ENCODE measurements at places on chromosomes 7 and 10.

DNA sequence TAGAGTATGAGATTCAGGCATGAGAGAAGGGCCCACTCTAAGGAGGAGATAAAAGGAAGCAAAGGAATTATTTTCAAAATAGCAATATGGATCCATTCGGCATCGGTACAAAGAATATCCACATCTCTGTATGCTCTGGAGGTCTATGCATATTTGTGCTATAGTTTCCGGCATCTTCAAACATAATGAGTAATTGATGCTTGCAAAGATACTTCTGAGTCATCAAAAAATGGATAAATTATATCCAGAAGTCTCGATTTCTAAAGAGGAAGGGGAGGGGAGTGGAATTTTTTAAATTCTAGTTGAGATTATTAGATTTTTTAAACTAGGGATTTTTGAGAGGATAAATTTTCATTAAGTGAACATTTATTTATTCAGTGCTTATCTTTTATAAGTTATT is 72.9 kb upstream of the KIAA1217 start:
- DNase-seq = no peak

DNA sequence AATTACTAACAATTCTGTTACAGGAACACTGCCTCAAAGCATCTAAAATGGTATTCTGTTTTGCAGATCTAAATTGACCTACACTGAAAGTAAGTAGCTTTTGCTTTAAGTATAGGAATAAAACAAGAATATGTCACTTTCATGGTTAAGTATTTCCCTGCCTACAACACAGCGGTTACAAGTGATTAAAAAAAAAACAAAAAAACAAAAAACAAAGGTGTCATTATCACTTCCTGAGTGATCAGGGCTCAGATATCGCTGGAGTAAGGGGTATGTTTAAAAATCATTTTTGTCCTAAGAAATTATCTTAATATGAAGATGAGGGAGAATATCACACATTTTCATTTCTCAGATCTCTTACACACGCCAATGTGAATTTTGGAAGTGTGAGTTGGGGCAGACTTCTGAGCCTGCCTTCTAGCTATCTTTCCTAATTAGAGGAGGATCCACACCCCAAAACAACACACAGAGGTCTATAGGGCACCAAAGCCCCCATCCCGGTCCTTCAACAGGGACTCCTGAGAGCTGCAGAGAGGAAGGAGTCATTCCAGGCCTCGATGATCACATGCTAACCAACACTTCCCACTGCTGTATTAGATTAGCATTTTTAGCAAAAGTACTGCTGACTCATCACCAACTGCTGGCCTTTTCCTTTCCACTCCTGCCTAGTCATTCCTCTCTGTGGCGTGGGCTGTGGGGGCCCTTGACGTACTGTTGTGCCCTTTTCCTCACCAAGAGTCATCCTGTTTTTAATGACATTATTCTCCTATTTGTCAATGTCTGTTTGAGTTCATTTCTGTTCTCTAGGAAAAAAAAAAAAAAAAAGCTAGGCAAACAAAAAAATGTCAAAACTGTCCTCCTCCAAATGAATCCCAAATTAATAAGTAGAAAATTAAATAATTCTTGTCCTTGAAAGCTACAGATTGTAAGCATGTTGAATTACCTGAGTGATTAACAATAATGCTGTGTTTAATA is 31.2 kb downstream of the PRTFDC1 start:
- peak; percentile 7 for DNase-seq

DNA sequence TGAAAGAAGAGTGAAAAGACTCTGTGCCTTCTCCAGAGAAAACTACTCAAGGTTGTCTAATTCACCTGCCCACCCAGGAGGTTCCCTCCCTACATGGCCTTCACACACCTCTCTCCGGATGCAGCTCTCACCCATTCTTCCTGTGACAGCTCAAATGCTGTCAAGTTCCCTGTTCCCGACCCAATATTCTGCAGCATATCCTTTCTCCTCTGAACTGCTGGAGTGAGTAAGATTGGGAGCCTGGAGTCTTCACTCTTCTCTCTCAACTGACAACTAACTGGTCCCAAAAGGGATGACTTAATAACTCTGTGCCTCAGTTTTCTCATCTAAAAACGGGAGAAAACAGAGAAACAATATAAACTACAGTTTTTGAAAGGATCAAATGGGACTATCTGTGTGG is 5.1 kb downstream of the TMEM26 start:
- no peak for DNase-seq

DNA sequence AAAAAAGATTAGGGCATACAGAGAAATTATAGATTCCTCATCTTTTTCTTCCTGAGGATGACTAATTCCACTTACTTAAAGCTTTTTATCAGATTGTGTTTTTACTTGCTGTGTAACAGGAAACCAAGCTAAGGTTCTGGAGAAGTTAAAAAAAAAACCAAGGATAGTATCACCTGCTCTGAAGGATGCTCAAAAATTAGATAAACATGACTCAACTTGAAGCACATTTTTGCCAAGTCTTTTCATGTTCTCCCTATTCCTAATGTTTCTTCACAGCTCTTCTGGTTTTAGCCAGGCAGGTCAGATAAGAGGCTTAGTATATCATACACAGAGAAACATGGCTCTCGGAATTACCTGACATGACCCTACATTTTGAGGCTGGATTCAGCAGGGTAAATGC is 90.3 kb downstream of the CPEB3 start:
- DNase-seq = no peak

- DNase-seq = no peak
These were observed 82.2 kb upstream of the NAMPT start for GRCh38 chr7:106367018-106367420.

DNA sequence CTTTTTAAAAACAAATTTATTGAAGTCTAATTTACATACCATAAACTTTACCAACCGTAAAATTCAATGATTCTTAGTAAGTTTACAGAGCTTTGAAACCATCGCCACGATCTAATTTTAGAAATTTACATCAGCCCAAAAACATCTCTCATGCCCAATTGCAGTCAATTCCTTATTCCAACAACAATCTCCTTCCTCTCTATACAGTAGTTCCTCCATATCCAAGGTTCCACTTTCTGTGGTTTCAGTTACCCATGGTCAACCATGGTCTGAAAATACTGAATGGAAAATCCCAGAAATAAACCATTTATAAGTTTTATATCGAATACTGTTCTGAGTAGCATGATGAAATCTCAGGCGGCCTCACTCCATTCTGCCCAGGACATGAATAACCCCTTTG is 183.4 kb upstream of the ADCY1 start:
- no peak for DNase-seq

- DNase-seq = no peak
These were observed 240.5 kb downstream of the GLI3 start for GRCh38 chr7:41996381-41997035.
